Right hindlimb (tissue), 1 donor: ENCODE measurements at places on chromosomes 6 and 20.

DNA sequence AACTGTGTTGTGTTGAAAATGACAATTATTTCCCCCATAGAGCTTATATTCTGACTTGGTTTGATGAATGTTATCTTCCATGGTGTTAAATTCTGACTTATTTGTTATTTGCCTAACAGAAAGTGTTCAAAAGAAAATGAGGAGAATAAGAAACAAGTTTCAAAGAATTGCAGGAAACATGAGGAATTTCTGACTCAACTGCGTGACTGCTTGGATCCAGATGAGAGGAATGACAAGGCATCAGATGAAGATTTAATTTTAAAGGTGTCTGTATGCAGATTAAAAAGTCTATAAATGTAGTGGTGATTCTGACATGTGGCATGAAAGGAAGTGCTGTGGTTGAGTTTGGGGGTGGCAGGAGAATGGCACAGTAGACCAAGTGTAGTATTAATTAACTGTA lies 50.6 kb downstream of the CCDC170 start:
- DNase-seq: no peak

GRCh38 chr20:64057628-64058498 lies 5.1 kb upstream of the TCEA2 start:
- DNase-seq: peak; percentile 80

DNA sequence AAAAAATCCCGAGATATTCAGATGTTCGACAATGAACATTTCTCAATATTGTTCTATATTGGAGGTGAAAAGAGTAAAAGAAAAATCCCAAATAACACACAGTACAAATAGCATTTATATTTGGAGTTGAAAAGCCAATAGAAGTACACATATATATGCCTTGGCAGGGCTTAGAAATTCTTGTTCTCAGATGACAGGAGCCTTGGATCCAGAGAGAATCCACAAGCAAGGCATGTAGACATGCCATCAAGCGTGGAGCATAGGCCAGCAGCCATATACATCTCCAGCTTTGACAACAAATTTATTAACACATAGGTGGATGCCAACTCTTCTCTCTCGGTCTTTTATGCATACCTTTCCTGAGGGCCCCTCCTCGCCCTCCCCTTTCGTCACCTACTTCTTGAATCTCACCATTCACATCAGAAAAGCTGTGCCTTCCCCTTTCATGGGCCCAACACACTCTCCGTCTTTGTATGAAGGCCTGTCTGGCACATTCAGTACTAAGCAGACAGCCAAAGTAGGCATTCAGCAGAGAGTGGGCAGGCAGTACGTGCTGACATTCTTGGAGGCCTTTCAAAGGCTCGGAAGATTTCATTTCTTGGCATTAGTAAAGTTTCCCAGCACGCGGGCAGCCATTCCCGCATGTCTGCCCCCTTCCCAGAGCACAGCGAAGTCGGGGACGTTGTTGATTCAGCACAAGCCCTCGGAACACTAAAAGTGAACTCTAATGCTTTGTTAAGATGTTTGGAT lies 18.2 kb downstream of the NEDD9 start:
- DNase-seq: peak; percentile 62

GRCh38 chr20:13995841-13996240 lies 525 bp downstream of the MACROD2 start:
- peak; percentile 33 for DNase-seq

DNA sequence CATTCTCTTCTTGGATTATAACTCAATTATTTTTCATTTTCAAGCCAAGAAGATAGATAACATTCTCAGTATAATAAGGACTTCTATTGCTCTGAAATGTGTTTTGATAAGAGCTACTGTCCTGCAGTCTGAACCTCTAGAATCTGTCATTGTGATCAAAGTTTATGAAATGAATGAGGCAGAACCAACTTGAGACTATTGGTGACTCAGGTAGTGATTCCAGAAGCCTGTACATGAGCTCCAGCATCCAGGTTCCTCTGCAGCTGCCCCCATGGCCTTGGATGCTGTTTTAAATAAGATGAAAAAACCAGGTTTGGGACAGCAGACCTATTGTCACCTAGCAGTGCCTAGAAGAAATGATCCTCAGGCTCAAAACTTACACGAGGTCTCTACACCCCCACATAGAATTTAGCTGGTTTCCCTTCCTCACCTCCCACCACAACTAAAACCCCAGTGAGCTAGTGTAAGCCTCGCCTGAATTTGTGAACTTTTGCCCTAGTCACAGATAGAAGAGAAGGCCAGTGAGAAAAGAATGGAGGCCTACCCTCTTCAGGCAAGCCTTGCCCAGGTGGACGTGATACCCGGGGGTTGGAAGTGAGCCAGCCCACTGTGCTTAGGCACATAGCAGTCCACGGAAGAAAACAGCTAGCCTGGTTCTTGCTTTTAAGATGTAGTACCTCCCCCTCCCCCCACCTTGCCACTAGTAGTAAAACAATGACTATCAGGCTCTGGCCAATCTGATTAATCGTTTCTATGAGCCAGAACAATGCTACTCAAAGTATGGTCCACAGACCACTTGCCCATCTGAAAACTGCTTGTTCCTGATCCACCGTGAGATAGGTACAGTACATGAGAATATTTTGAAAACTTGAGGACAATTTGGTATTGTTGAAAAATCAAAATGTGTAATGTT lies 73.0 kb upstream of the SYNJ2 start:
- no peak for DNase-seq

DNA sequence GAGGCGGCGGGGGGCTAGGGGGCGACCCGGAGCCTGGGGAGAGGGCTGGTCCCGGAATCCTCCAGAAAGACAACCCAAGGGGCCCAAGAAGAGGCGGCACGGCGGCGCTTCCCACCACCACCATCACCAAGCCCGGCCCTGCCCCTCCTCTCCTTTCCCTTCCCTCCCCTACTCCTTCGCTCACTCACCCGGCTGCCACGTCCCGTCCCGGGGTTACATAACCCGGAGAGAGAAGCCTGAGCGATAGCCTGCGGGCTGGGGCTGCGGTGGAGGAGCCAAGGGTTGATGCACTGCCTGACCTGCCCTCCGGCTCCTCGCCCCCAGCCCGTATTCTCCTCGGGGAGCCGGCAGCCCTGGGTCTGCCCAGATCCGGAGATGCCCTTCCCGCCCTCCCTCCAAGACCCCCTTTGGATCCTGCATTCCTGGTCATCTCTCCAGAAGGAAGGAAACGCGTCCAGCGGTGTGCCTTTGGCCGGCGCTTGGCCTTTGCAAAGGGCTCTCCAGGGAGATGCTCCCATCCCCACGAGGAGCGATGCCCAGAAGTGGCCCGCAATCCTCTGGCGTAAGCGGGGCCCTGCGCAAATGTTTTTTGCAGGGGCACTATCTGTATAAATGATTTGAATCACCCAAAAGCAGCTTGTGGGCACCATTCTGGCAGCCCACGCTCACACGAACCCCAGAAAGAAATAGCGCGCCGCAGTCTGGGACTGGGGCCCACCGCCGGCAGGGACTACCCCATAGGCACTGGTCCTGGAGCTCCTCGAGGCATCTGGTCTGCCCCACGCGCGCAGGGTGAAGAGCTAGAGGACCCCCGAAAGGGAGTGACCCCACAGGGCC lies 4.6 kb upstream of the CPXM1 start:
- DNase-seq: peak; percentile 35

- no peak for DNase-seq
Observed at GRCh38 chr6:128357392-128358130, 162.8 kb downstream of the PTPRK start.

DNA sequence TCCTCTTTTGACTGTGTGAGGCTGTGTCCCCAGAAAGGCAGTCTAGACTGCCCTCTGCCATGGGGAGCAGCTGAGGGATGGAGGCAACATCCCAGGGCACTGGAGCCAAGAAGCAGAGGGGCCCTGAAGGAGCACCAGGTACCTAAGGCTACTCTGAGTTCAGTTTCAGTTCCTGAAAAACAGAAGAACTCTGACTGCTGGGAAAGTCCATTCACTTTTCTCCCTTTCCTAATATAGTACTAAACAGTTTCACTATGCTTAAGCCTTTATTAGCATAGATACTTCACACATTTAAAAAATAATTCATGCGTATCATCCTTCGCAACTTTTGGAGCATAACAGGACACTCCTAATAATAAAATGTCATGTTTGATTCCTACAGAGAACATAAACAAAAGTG lies 130.0 kb downstream of the FOXC1 start:
- no peak for DNase-seq

GRCh38 chr6:135566311-135567068 lies 69.0 kb upstream of the AHI1 start:
- DNase-seq: no peak
